HAP-1 (cell line): ENCODE measurements at places on chromosomes 16 and 17.
A peak's percentile ranks its signal among the peaks of the same experiment; 100 is the strongest.

DNA sequence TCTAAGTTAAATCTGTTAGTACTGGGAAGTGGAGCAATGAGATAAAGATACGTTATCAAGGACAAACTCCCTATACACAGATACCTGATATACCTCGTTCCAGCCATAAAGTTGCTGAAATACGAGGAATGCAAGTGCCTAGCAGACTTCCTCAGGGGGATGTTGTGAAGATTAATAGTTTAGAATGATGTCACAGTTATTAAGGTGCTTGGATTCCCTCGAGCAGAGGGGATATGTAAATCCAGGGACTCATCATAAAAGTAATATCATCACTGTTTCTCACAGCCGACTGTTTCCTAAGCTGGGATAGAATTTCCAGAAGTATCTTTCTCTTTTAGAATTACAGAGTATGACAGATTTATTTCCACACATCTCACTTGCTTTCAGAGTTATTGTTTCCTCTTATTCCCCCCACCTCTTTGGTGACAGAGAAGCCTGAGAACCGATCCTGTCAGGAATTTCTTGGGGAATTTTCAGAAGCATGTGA, 28.4 kb upstream of the ZFHX3 start:
- DNase-seq = no peak

- DNase-seq = peak; percentile 83
These were observed 156.7 kb downstream of the ZNF423 start for GRCh38 chr16:49698931-49699840.

DNA sequence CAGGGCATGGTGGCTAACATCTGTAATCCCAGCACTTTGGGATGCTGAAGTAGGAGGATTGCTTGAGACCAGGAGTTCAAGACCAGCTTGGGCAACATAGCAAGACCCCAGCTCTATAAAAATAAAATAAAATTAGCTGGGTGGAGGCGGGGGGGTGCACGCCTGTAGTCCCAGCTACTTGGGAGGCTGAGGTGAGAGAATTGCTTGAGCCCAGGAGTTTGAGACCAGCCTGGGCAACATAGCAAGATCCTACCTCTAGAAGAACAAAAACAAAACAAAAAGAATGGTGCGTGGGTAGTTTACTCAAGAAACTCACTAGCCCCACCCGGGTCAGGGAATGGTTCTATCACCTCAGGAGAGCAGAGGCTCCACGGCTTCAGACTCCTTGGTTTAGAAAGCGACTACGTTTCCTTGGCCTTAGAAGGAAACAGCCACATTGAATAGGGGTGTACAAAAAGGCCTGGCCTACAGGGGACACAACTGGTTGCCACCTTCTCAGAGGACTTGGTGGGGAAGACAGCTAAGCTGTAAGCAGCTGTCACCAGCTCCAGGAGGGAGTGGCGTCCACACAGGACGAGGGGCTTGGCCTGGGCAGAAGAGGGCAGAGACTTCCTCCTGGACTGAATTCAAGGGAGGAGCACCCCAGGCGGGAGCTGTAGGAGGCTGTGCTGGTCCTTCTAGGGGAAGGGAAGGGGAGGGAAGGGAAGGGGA, 716 bp downstream of the TK1 start:
- DNase-seq = peak; percentile 72

GRCh38 chr17:64180089-64181073, 50.4 kb upstream of the ERN1 start:
- no peak for DNase-seq

DNA sequence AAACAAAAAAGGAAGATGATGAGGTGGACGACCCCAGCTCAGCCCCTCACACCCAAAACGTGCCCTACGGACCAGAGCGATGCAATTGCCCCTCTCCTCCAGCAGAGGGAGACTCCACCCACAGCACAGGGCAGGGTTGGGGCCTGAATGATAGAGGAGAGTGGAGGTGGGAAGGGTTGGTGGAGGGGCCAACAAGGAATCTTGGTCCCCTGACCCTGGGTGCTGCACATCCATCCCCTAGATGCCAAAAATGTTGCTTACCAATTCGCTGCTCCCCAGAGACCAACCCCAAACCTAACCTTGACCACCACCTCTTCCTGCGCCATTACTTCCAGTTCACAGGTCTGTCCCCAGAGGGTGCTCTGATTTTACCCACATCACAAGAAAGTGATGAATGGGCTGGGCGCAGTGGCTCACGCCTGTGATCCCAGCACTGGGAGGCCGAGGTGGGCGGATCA, 12.9 kb downstream of the P2RX5 start:
- DNase-seq = peak; percentile 69

DNA sequence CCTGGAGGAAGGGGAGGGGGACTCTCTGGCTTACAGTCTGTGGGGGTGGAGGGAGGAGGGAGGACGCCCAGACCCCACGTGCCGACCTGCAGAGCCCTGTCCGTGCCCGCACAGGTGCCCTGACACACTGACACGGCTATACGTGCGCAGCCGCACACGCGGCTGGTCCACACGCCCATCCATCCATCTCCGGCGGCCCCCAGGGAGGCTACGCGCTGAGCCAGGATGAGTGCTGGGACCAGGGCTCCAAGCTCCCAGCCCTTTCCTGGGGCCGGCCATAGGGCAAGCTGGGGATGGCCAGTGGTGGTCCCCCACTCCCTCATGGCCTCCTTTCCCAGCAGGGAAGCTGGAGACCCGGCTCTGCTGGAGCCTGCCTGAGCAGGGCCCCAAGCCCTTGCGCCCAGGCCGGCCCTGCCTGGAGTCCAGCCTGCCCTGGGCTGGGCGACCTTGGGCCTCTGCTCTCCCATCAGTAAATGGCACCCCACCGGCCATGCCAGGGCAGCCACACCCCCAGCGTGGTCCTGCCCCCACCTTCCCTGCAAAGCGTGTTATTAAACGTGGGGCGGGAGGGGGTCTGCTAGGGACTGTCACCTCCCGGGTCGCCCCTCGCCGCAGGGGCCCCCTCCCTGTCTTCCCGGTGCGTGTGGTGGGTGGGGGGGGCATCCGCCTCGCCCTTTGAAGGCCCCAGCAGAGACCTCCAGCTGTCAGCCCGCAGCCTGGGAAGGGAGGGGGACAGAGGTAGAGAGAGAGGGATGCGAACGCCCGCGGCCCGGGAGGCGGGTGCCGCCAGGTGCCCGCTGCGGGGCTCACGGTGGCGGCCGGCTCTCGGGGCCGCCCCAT, 863 bp downstream of the CASKIN1 start:
- DNase-seq = no peak

DNA sequence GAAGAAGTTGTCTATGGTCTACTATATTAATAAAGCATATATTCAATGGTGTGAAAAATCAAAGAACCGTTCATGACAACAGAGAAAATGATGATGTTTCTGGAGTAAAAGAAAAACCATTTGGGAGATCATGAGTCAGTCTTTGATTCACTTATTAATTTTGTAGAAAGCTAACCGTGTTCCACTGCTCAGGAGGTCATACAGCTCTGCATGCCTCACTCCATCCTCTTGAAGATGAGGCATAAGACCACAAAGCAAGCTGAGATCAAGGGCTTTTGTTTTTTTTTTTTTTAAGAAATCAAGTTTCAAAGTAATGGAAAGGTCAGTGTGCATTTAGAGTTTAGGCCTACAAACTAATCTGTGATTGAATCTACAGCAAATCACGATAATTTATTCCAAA, 206.4 kb downstream of the CEP112 start:
- no peak for DNase-seq

- DNase-seq = no peak
These were observed 12.6 kb downstream of the PMFBP1 start for GRCh38 chr16:72159386-72159785.

GRCh38 chr17:372157-373152, 19.8 kb upstream of the RPH3AL start:
- DNase-seq = no peak

DNA sequence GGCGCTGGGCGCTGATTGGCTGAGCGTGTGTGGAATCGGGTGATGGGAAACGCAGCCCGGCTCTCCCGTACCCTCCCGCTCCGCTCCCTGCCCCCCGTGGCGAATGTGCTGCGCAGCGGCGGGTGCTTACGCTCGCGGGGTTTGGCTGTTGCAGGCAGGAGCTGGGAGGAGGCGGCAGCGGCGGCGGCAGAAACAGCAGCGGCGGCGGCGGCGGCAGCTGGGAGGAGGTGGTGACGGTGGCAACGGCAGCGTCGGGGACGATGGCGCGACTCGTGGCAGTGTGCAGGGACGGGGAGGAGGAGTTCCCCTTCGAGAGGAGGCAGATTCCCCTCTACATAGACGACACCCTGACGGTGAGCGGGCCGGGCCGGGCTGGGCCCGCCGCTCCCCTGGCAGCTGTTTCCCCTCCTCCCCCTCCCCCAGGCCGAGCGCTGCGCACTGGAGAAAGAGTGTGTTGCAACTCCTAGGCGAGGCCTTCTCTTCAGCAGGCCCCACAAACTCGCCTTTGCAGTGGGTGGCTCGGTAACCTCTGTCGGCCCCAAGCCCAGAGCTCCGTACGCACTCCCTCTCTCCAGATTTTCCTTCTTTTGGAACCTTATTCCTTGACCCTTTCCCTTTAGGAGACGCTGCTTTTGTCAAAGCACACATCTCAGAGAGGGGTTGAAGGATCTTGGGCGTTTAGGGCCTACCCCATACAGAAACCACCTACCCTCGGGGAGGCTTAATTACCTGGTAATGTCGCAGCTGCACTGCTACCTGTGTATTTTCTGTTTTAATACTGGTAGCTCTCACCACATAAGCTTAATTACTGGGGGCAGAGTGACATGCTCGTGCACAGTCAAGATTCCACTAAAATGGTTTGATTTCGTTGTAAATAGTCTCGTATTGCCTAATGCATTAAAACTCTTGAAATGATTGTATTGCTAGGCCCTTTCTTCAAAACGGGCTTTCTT, 1.0 kb downstream of the GGNBP2 start:
- peak; percentile 99 for DNase-seq

DNA sequence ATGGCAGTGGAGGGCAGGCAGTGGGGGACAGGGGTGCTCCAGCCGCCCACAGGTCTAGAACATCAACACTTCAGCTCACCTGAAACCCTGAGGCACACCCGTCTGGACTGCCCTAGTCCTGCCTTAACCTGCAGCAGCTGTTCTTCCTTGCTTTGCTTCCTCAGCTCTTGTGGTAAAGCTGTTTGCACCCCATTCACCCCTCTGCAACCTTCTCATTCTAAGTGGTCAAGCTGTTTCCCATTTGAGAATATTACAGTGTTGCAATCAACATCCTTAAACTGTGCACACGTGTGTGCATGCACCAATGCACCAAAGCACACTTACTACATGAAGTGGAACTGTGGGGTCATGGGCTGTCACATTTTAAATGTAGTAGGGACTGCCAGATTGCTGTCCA, 32.4 kb downstream of the SCNN1B start:
- DNase-seq = no peak

DNA sequence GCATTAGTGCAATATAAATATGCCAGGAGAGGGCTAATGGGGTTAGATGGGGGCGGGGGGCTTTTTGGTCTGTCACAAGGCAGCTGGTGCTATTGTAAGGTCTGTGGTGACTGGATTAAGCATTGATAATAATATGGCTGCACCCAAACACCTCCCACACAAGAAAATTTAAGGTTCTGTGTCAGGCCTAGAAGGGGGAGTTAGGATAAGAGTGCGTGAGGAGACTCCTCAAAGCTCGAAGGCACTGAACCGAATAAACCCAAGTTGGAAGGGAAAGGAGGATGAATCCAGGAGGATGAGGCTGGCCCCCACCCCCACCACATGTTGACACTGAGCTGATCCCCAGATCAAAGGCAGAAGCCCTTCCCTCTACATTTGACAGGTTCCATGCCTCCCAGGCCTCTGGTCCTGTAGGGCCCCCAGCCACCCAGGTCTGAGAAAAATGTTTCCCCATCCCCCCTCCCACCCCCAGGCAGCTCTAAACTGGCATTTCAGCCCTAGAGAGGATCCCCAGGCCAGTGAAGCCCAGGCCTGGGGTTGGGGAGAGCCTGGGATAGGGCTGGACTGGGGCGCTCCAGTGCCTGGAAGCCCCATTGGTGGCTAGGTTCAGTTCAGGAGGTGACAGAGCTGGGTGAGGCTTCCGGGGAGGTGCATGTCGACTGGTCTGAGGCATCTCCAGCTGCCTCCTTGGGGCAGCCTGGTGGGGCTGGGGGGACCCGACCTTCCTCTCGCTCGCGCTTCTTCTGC, 1.7 kb downstream of the HOXB1 start:
- DNase-seq = no peak

DNA sequence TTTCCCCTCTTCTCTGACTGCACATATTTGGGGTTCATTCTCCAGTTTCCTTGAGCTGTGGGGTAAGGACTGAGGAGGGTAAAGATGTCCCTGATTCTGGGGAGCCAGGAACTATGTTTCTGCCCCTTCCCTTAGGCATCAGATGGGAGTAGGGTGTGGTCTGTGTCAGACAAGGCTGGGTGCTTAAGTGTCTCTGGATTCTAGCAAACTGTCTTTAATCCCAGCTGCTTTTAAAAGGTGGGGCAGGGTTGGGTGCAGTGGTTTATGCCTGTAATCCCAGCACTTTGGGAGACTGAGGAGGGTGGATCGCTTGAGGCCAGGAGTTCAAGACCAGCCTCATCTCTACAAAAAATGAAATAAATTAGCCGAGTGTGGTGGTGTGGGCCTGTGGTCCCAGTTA, 13.0 kb downstream of the LASP1 start:
- no peak for DNase-seq

DNA sequence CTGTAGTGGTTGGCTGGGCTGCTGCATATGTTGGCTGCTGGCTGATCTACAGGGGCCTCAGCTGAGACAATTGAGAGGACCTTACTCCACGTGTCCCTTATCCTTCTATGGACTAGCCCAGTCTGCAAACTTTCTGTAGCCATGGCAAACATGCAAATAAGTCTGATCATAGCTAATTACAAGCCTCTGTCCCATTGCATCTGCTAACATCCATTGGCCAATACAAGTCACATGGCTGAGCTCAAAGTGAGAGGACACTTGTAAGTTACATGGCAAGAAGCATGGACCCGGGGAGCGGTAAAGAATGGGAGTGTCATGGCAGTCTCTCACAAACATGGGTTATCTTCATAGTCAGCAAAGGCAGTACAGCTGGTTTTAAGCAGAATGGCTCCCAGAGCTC, 11.6 kb upstream of the IL4R start:
- DNase-seq = no peak

- no peak for DNase-seq
These were observed 18.6 kb downstream of the FLOT2 start for GRCh38 chr17:28878981-28879380.

- no peak for DNase-seq
These were observed 216.2 kb downstream of the HS3ST3A1 start for GRCh38 chr17:13385481-13385911.

DNA sequence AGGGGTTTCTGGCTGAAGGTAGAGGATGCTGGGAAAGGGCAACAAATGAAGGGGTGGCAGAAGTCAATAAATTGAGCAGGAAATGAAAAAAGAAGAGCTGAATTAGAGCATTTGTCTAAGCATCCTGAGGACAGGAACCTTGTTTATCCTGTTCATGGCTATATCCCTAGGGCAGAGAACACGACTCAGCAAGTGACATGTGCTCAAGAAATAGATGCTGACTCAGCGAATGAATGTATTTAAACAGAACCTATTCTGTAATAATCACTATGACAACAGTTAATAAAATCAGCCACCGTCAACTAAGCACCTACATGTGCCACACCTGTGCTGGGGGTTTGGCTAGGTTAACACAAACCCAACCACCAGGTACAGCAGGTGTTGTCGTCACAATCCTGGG, 80.3 kb downstream of the CDK5R1 start:
- DNase-seq = no peak

- peak; percentile 35 for DNase-seq
These were observed 9.9 kb downstream of the TBX2 start for GRCh38 chr17:61409301-61410112.
